ENCODE measurements at places on chromosomes 7 and 10.
A peak's percentile ranks its signal among the peaks of the same experiment; 100 is the strongest.

GRCh38 chr7:51226916-51227535, 89.6 kb downstream of the COBL start:
- no peak for DNase-seq

GRCh38 chr7:111014079-111014478, 76.8 kb upstream of the LRRN3 start:
- DNase-seq, result no peak

DNA sequence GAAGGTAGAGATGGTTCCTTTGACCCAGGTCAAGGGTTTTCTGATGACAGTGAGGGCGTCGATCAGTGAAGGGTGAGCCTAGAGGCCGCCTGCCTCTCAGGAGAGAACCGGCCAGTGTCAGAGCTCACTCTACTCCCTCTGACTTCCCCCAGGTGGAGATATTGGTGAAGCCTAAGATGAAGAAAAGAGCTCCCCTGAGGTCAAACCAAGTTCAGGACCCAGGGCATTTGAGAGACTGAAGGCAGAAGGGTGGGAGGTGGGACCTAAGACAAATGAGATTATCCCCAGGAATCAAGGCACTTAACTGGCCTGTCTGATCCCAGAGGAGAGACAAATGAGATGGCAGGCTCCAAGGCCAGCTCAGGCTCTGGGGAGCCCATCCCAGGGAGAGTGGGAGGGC, 104.7 kb downstream of the CDH23 start:
- no peak for DNase-seq

DNA sequence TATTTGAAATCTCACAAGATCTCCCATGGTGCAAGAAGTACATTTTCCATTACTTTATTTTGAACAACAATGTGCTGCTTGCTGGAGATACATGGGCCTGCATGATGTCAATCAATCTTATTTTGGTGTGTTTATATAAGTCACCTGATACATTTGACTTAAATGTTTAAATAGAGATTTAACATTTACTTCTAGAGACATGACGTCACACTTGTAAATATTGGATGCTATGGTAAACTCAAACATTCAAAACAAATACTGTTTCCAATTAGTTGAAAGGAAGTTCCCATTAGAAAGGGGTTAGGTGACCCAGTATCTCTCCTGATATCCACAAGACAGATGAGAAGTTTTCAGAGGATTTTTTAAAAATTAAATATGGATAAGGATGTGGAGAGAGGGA, 214.5 kb downstream of the NSUN6 start:
- no peak for DNase-seq

GRCh38 chr7:112692333-112692732, 97.9 kb downstream of the TMEM168 start:
- DNase-seq, result no peak

DNA sequence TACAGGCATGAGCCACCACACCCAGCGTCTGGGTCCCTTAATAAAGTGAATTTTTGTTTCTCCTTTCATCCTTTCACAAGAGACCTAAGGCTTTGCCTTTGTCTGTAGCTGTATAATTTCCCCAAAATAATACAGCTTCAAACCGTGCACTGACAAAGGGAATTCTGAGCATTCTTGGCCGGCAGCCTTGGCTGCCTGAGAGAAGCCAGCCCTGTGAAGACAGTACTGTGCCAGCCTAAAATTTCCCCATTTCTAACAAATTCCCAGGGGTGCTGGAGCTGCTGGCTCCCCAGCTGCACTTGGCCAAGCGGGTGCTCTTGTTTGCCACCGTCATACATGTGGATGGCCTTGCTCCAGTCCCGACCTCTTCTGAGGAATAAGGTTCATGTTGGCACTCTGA, 106.2 kb downstream of the ZMYND11 start:
- no peak for DNase-seq

GRCh38 chr10:124820121-124820520, 18.5 kb downstream of the ABRAXAS2 start:
- DNase-seq, result no peak

- DNase-seq, result no peak
Observed at GRCh38 chr7:25967278-25968204, 184.5 kb upstream of the NFE2L3 start.

DNA sequence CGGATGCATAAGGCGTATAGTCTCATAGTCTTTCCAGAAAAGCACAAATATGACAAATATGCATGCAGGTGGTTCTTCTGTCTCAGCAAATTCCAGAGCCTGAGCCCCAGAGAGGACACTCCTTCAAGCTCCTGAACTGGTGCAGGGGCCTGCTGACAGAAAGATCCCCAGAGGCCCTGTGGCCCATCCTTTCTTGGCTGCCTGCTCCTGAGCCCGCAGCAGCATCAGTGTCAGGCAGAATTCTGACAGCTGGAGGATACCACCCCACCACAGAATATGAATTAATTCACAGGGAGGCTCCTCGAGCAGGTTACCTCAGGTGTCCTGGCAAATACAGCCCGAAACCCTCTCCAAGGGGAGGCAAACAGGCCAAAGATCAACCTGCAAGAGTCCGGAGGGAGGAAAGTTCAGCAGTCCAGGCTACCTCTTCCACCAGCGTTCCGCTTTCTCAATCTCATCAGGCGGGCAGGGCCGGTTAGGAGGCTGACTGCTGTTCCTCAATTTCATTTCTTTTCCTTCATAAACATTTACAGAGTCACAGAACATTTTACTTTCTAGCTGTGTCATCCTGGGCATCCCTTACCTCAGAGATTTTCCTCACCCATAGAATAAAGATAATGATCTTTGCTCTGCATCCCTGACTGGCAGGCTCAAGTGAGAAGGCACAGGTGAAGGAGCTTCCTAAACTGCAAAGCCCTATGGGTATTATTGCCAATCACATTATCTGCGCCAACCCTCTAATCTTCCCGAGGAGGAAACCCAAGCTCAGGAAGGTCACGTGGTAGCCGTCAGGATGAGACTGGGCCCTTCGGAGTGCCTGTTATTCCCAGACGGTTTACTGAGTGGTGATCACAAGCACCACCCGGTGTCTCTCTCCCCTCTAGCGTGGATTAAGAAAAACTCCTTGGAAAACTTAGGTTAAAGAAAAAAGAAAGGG, 1.4 kb downstream of the DNAJB12 start:
- DNase-seq, result no peak

DNA sequence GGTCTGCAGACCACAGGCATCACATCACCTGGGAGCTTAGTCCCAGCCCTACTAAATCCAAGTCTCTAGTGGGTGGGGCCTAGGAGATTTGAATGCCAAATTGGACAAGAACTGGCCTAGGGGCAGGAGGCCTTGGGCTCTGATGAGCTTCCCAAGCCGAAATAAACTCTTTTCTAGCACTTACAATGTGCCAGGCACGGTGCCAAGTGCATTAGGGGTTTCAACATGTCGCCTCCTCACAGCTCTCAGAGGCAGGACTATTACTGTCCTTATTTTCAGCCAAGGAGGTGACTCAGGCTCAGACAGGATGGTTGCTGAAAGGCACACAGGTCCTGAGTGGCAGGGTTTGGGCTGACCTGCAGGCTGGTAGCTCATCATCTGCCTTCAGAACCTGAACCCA, 9.2 kb upstream of the CPA1 start:
- DNase-seq, result no peak

GRCh38 chr7:70303780-70304179, 705.5 kb downstream of the AUTS2 start:
- DNase-seq, result no peak

DNA sequence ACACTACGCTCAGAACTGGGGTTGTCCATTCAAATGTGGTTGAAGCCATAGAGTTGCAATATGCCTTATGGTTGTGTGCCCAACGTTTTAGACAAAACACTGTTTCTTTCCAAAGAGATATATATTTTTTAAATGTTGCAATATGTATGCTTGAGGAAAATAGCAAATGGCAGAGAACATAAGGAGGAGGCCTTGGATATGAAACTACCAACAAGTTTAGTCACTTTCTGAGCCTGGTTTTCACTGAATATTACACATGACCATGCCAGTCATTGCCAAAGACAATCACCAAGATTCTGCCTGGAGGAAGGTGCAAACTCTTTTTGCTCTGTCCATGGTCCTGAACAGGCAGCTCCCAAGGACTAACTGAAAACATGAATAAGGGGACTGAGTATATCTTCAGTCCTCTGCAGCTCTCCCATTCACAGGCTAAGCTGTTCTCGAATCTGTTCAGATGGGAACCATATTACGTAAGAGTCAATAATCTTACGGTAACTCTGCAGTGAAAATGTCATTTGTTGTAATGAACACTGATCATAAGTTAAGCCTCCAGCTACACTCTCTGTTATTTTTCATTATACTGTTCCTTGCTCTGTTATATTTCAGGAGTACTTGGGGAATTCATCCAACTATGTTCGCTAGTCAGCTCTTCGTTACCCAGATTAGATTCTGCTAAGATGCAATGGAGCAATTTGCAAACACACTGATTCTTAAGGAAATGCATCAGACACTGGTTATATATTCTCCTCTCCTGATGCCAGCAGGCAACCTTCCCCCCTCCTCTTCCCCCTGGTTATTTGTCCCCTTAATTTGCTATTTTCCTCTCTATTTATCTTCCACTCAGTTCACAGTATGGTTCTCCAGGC, 90.7 kb upstream of the C1QL3 start:
- DNase-seq, result peak; percentile 47

GRCh38 chr7:133230591-133231194, 22.2 kb upstream of the EXOC4 start:
- no peak for DNase-seq

DNA sequence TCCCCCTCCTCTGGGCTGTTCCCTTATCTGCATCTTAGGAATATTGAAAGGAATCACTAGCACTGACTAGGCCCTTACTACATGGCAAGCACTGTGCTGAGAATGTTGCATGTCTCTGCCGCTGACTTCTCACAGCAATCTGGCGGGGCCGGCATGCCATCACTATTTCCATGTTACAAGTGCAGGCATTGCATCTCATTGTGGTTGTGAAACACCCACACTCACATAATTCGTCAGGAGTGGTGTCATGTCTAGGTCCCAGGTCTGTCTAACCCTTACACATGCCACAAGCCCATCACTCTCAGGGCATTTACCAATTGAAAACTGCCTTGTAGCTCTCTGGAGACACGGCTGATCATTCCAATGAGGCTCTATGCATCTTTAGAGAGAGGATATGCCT, 8.5 kb upstream of the IL2RA start:
- no peak for DNase-seq

DNA sequence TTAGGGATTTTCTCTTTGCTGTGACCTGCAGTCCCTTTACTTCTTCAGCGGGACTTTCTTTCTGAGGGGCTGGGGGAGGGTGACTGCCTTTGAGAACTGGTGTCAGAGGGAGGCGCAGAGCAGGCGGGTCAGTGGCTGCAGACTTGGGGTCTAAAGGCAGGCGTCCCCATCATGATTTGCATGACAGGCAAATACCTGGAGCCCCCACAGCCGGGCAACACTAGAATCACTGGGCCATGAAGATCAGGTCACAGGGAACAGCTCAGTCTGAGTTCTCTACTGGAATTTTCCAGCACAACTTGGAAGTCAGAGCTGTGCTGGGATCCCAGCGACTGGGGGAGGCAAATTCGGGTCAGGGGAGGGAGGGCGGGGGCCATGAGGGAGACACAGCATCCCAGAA, 29.2 kb upstream of the PITRM1 start:
- no peak for DNase-seq

GRCh38 chr10:34817054-34817453, 2.0 kb upstream of the PARD3 start:
- DNase-seq, result no peak

DNA sequence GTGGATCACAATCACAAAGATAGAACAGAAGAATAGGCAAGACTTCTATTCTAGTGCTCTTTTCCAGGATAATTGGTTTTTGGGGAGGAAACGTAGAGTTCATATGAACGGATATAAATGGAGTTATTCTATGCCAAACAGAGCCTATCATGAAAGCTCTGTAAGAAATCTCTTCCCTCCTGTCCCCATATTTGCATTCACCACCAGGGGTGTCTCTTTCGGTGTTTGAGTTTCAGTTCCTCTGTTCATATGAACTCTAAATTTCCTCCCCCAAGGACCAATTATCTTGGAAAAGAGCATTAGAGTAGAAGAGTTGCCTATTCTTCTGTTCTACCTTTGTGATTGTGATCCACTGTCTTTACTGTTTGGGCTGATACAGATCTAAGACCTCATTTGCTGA, 48.3 kb upstream of the CDC14C start:
- no peak for DNase-seq

DNA sequence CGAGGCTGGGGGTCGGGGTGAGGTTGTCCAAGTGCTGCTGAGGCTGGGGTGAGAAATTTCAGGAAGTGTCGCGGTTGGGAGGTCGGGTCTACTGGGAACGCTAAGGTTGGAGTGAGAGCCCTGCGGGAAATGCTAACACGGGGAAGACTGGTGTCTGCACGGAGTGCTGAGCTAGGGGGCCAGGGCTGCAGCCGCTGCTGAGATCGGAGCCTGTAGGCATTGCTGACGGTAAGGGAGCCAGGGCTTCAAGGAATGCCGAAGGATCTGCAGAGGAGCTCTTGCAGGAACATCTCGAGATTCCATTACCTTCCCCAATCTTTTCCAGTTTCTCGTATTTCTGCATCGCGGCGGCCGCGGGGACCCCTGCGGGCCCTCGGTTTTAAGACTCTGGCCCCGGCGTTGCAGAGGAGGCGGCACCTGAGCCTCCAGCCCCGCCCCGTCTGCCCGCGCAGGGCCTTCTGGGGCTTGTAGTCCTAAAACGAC, at the start of gene CDK5:
CDK5 (minus strand) TSS at position 392 of the 483 bp plus-strand sequence; CDS start at position 343, 49 bp downstream.
- no peak for DNase-seq

- DNase-seq, result no peak
Observed at GRCh38 chr7:151675196-151675920, 155.7 kb upstream of the RHEB start.

GRCh38 chr10:13717936-13718772, 131.4 kb downstream of the PRPF18 start:
- DNase-seq, result no peak

DNA sequence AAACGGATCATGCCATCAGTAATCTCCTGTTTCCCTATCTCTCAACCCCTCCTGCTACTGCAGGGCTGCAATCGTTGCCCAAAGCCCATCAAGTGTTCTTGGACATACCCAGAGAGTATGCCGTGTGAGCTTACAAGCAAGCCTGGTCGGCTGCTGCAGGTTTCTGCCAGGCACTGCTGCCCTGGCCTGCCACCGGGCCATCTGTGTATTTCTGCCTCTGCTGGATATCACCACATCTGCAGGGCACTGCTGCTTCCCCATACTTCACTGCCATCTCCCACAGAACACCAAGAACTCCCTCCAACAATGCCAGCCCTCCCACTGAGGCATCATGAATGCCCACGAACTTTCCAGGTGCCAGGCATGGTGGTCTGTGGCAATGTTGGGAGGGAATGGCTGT, 138.2 kb upstream of the SORCS3 start:
- DNase-seq, result no peak

GRCh38 chr7:142445019-142445686, 187.3 kb upstream of the PRSS58 start:
- no peak for DNase-seq

DNA sequence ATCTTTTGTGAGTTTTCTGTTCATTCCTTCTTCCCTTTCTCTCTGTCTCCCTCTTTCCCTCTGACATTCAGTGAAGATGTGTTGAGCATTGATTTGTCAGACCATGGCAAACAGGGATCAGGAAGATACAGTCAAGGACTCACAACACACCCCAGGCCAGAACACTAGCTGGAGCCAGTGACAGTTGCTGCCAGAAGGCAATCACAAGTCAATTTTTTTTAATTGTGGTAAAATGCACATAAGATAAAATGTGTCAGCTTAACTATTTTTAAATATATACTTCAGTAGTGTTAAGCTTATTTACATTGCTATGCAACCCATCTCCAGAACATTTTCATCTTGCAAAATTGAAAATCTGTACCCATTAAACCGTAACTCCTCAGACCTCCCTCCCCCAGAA, 62.6 kb downstream of the TEX36 start:
- DNase-seq, result no peak

Data from right renal cortex interstitium (tissue), 3 donors.